ENCODE measurements at places on chromosomes 2 and 18. TPM values are rescaled to one million over a fixed set of nuclear protein-coding genes. Genes with fewer than 3 reads are reported as not detected.

Gene ACTG2
- polyA plus RNA-seq, result 81.3 TPM

DNA sequence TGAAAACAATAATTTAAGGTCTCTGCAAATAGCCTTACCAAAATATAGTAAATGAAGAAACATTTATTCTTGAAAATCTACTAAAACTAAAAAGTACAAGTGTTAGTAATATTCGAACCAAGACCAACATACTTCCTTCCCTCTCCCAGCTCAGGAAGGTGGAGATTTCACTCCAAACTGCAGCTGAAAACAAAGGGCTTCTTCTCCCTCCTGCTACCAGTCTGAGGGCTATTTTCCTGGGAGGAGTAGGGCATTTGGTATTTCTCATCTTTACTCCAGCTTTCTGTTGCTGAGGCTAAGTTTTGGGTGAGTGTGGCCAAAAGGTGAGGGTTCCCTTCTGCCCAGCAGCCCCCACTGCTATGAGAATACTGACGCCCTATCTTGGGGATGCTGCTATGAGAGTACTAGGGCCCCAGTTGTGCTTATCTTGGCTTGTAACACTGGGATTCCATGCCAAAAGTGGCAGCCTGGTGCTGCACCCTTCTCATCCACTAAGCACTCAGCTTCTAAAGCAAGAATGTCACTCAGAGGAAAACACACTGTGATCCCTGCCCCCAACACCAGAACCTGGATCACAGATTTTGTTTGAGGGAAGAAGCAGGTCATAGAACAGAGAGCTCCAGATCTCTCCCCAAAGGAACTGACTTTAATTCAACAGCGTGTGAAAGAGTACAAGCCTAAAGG is 130.7 kb upstream of the KLF7 start:
- DNase-seq, result no peak

Gene MFSD2B
- 0.10 TPM for polyA plus RNA-seq

DNA sequence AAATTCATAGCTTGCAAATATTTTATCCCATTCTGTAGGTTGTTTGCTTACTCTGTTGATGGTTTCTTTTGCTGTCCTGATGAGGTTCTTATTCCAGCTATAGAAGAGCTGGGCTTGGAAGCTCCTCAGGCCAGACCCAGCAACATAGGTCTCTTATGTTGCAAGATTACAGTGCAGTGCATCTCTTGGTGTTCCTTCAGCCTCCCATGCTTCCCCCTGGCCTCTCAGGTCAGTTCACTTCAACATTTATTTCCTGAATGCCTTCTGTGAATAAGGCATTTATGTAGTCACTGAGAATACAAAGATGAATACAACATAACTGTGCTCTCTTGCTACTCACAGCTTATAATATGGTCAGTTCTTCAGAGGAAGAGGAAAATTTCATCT is 179.0 kb upstream of the SLC39A10 start:
- DNase-seq, result no peak

Gene GATA6
- polyA plus RNA-seq, result 0.65 TPM

GRCh38 chr2:158477202-158477601 is 20.4 kb downstream of the PKP4 start:
- no peak for DNase-seq

- no peak for DNase-seq
These were observed 541.7 kb downstream of the MBD2 start for GRCh38 chr18:53682796-53683195.

Gene GKN2
- polyA plus RNA-seq, result not detected

DNA sequence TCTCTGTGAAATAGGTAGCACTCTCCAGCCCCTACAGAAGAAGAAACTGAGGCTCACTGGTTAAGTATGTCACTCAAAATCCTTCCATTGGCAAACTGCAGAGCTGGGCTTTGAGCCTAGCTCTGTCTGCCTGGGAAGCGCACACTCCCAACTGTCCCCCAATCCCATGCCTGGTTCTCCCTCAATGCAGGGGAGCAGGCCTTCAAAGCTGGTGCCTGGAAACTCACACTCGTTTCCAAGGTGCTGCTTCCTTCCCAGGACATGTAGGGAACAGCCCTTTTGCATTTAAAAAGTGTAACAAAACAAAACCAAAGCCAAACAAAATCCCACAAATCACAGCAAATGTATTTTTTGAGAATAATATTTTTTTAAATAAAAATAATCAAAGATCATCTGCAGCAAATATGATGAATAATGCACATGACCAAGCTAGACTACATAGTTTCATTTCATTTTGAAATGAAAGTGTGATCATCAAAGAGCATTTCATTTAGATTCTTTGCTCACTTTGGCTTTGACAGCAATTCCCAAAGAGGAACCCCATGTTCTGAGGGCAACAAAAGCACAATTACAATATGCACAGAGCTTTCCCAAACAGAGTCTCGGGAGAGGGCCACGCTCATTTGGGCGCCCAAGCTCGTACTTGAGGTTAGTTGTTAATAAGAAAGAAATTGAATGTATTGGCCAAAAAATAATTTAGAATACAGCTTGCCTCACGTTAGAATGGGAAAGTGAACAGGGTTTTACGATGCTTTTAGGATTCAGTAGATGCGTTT is 96.7 kb upstream of the ACKR3 start:
- no peak for DNase-seq

DNA sequence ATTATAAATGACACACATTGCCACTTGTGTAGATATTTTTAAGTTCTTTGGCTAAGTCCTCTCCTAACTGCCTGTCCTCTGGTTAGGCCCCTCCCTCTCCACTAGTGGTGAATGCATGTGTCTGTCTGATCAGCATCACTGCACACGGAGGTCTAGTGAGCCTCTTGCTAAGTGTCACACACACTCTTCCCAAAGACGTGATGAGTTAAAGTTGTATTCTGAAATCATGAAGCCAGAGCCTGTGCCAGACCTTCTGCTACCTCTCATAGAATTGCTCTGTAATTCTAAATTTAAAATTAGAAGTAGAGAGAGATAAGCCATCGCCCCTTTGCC is 41.3 kb downstream of the RALB start:
- no peak for DNase-seq

Gene EPHA4
- polyA plus RNA-seq, result 57.2 TPM

GRCh38 chr2:11896386-11896785 is 150.0 kb downstream of the LPIN1 start:
- DNase-seq, result no peak

DNA sequence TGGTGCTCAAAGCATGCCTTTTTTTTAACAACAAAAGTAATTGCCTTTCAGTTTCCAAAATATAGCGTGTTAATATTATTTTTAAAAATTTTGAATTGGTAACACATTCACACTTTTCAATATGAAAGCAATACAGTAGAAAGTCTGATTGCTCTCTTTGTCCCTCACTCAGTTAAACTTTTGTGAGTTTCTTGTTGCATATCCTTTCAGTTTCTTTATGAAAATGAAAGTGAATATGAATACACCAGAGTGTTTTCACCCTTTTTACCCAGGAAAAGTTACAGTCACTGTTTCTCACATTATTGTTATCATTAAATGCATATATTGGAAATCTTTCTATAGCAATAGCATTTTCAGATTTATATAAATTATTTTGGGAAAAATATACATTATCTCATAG is 377.4 kb upstream of the CRIM1 start:
- no peak for DNase-seq

- no peak for DNase-seq
These were observed 135.8 kb upstream of the APCDD1 start for GRCh38 chr18:10318691-10318970.

Gene DDX18
- polyA plus RNA-seq, result 42.8 TPM
